ENCODE measurements at places on chromosomes 5 and 9.
A peak's percentile ranks its signal among the peaks of the same experiment; 100 is the strongest.

GRCh38 chr9:95206143-95206542 is 111.4 kb downstream of the FANCC start:
- DNase-seq: peak; percentile 35

DNA sequence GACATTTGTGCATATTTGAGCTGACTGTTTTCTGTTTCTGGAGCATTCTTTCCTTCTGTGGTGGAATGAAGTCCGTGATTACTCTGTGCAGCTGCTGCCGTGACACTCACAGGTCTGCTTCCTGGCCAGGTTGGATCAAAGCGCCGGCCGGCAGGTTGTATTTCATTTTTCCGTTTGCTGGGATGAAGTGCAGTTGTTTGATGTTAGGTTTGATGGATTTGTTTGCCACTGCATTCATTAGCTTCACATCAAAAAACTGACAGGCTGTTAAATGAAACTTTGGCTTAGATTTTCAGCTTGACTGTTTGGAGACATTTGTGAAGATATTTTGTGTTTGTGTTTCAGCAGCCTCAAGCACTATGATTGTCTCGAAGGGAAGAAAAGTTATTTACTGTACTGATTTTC is 140.1 kb downstream of the KDM4C start:
- no peak for DNase-seq

GRCh38 chr9:14693251-14693861 is at the start of gene ZDHHC21:
Gene ZDHHC21, minus strand, starts transcription at chr9:14693432. Its CDS starts 19,092 bp downstream, at chr9:14674340.
- DNase-seq: peak; percentile 38

GRCh38 chr5:56481428-56482357 is 248.6 kb upstream of the ANKRD55 start:
- peak; percentile 14 for DNase-seq

GRCh38 chr9:110767559-110768063 is 99.0 kb downstream of the MUSK start:
- DNase-seq: peak; percentile 64

DNA sequence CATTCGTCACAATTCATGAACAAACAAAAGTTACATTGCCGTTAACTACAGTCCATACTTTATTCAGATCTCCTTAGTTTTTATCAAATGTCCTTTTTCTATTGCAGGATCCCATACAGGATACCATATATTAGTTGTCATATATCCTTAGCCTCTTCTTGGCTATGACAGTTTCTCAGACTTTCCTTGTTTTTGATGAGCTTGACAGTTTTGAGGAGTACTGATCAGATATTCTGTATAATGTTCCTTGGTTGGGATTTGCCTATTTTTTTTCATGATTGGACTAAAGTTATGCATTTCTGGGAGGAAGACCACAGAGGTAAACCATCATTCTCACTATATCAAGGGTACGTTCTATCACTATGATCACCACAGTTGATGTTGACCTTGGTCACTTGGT is 1627.4 kb upstream of the C9orf72 start:
- DNase-seq: no peak

DNA sequence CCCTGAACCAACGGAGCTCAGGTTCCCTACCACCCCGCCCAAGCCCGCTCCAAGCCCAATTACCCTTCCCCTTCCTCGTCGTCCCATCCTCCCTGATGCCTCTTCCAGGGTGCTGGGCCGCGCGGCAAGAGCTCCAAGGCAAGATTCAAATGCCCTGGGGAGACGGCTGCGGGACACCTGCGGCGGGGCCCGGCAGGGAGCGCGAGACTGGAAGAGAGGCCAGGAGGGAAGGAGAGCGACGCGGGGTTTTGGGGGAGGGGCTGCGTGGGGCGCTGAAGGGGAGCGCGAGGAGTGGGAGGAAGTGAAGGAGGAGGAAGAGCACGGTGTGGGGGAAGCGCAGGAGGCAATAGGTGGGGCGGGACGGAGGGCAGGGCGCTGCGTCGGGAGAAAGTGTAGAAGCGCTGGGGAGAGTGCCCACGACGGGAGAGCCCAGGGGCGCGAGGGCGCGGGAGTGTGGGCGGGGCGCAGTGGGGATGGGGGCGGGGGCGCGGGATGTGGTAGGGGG is 975 bp upstream of the NXNL2 start:
- DNase-seq: peak; percentile 59

GRCh38 chr9:3980771-3981170 is 319.1 kb downstream of the GLIS3 start:
- no peak for DNase-seq

GRCh38 chr9:35954942-35955546 is 2.9 kb downstream of the OR2S2 start:
- DNase-seq: peak; percentile 78

- no peak for DNase-seq
Measured at GRCh38 chr5:92635001-92635461, 946.0 kb downstream of the NR2F1-AS1 start.

DNA sequence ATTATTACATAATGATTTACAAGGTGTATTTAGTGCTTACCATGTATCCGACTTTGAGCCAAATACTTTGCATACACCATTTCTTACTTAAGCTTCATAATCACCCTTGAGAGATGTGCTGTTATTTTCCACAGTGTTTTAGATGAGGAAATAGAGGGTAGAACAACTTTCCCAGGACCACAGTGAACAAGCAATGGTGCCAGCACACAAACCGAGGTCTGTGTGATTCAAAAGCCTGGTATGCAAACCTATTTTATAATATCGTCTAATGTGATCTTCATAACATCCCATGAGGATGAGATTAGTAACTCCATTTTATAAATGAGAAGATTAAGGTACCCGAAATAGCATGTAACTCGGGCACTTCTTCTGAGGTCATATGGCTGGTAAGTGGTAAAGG is 294.7 kb downstream of the NSG2 start:
- DNase-seq: no peak

DNA sequence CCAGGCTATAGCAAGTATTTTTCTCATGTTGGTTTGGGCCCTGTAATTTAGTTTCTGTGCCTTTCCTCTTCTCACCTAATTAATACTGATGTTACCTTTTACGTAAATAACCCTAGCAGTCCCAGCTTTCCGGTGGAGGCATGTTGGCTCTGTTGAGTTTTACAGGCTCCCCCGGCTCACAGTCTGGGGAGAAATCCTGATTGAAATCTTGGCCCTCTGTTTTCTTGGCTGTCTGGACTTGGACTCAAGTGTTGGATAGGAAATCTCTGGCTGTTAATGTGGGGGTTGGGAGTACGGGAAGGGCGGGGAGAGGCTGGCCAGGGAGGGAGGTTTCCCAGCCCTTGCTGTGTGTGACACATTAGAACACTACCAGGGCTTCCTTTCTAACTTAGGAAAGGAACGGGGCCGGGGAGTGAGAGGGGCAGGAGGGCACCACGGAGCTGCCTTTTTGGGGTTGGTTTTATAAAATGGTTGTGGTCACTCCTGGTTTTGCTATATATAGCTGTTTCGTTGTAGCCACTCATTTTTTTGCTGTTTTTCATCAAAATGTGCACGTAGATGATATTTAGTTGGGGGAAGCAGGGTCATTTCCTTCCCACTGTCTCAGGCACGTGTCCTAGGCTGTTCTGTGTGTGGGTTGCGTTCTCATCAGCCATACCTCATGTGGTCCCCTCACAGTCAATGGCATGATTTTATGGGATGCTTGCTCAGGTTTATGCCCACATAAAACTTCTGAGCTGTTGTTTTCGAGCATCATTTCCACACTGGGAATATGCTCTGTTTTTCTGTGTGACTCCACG is 11.0 kb downstream of the TRIO start:
- DNase-seq: peak; percentile 85

DNA sequence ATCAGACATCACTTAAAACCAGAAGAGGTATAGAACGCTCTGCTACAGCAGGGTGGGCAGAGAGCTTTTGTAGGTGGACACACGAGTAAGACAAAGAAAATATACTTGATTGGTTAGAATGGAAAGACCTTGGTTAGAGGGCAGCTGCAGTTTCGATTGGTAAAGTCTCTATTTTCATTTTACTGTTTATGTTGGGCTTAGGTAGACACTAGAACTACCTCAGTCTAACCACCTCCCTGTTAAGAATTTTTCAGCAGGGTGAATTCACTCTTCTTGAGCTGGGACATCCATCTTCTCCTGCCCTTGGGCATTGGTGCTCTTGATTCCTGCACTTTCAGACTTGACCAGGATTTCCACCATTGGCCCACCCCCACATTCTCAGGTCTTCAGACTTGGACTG is 116.3 kb downstream of the BASP1 start:
- DNase-seq: no peak

DNA sequence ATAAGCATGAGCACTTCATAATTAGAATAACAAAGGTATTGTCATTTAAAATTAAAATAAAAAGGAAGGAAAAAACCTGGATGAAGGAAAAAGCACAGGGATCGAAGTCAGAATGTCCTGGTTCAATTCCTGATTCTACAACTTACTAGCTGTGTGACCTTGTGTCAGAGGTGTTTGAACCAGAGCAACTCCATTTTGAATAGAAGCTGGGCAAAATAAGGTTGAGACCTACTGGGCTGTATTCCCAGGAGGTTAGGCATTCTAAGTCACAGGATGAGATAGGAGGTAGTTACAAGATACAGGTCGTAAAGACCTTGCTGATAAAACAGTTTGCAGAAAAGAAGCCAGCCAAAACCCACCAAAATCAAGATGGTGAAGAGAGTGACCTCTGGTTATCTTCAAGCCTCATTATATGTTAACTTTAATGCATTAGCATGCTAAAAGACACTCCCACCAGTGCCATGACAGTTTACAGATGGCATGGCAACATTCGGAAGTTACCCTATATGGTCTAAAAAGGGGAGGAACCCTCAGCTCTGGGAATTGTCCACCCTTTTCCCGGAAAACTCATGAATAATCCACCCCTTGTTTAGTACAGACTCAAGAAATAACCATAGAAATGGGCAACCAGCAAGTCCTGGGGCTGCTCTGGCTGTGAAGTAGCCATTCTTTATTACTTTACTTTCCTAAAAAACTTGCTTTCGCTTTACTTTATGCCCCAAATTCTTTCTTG is 412.7 kb downstream of the PIK3R1 start:
- DNase-seq: no peak

DNA sequence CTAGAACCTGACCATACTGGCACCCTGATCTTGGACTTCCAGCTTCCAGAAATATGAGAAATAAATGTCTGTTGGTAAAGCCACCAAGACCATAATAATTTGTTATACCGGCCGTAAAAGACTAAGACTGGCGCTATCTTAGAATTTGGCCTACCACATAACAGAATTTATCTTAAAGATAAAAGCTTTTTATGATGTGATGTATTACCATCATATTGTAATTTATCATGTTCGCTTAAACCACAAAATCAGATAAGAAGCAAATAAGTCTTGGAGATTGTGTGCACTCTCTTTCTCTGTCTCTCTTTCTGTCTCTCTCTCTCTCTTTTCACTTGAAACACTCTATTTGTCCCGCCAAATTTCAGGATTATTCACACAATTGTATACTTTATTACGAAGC is 35.6 kb downstream of the FST start:
- no peak for DNase-seq
